HCT116 (cell line): ENCODE measurements at places on chromosomes 5 and 9. TPM values are rescaled to one million over a fixed set of nuclear protein-coding genes. Genes with fewer than 3 reads are reported as not detected.

Gene CFAP77
- total RNA-seq: 0.98 TPM

Gene SPINK4
- total RNA-seq: not detected

Gene PCDHA4
- total RNA-seq: not detected

Gene RASEF
- total RNA-seq: 0.12 TPM

Gene ORM2
- total RNA-seq: 0.59 TPM

Gene SLC36A2
- not detected for total RNA-seq

DNA sequence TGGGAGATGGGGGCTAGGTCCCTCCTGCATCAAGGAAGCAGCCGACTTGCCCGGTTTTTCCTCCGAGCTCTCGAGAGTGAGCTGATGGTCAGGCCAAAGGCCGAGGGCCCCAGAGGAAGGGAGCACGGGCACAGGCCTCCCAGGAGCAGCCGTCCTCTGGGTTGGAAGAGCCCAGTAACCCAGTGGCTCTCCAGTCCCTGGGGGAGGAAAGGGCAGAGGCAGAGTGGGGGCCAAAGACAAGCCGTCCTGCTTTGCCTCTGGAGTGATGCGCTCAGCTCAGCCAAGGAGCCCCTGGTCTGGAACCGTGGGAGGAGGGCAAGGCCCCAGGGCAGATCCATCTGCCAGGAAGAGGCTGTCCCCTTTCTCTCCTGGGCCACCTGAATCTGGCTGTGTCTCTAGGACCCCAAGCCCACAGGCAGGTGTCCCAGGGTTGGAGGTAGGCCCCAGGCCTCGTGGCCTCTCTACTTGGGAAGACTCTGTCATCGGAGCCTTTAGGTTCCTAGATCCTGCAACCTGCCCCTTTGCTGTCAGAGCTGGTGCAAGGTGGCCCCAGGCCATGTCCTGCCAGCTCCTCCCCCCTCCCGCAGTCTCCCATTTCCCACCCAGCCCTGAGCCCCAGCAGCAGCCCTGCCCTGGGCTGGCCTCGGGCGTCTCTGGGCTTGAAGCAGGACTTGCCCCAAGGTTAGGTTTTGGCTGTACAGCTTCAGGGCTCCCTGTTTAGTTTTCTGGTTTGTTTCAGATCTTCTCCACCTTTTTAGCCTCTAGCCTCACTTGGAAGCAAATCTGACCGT is 224.1 kb downstream of the CACNA1B start:
- no peak for DNase-seq

GRCh38 chr9:125380406-125380805 is 118.8 kb downstream of the GAPVD1 start:
- no peak for DNase-seq

- no peak for DNase-seq
These were observed 2.0 kb downstream of the MZB1 start for GRCh38 chr5:139387611-139388197.

DNA sequence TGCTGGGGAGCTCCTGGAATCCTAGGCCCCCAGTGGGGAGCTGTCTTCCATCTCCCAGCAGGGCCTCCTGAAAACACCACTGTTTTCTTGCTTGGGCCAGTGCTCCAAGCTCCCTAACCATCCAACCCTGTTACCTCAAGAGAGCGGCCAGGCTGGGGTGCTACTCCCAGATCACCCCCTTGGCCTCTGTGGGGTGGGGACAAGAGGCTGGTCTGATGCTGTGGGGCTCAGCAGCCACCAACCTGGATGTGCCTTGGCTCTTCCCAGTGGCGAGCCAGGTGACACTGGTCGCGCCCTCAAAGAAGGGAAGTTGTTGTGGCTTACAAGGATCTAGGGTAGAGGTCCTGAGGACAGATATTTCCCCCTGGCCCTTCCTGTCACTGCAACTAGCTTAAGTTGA is 49.0 kb downstream of the SECISBP2 start:
- DNase-seq: no peak

DNA sequence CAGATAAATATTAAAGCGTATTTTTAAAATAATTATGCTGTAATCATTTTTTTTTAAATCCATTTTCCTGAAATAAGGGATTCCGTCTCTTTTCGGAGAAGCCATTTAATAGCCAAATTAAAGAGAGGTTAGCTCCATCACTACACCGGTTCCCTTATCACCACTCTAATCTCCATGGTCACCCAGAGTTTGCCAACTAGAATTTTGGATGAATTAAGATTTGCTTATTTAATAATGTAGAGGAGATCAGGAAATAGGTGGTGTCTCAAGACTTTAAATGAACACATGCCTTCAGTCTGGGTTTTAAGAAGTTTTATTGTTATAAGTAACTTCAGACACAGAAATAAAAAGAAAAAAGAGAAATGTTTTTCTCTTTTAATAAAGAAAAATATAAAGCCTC is 151.7 kb downstream of the TTC39B start:
- no peak for DNase-seq

DNA sequence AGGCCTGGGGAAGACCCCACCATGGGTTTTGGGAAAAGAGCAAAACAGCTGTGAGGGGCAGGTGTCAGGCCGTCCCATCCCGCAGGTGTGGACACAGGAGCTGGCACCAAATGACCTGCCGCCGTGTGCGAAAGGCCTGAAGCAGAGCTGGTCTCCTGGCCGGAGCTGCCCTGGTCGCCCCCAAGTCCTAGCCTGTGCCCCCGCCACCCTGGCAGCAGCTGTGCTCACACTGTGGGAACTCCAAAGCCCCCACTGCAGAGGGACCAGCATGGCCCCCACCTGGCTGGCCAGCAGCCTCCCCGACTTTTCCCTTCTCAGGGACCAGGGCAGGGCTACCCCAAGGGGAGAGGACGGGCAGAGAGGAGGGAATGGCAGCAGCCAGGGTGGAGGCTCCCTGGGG is 88.4 kb downstream of the KCNT1 start:
- DNase-seq: no peak

- DNase-seq: no peak
These were observed 31.1 kb downstream of the RASA1 start for GRCh38 chr5:87298692-87299362.

DNA sequence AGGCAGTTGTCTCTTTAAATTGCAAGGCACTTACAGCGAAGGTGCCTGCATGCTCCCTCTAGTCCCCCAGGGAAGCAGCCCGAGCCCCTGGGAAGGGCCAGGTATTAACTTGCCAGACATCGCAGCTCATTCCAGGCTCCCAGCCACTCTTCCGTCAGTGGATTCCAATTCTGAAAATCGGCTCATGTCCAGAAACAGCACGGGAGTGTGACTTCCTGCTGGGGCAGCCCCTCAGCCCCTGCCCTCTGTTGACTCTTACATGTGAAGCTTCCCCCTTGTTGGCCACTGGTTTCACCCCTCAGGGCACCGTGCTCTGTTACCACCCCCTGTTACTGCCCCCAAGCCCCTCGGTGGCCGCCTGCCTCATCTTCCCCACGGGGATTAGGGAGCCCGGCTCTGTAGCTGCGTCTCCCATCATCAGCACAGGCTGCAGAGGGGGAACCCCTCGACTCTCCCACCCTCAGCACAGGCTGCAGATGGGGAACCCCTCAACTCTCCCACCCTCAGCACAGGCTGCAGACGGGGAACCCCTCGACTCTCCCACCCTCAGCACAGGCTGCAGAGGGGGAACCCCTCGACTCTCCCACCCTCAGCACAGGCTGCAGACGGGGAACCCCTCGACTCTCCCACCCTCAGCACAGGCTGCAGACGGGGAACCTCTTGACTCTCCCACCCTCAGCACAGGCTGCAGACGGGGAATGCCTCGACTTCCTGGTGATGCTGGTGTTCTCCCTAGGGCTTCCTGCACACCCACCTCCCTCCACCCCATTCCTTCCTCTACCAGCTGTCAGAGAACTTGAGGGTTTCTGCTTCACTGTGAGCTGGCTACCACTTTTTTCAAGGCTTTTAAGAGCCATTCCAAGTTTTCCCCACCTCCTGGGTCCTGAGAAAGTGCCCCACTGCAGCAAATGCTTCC is 11.1 kb upstream of the CACNA1B start:
- DNase-seq: no peak

DNA sequence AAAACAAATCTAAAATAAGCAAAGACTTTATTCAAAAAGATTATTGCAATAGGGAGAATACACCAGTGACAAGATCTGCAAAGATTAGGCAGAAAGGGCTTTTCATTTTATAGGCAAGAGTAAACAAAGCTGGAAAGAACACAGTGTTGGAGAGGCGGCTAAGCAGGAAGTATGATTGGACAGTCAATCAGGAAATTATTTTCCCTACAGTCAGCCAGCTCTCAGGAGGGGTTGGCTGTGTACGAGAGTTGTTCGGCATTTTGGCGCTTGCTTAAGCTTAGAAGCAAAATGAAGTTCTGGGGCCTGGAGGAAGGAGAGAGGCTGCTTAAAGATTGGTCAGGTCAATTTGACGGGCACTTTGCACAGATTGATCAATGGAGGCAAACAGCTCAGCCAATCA is 1030.5 kb downstream of the TLE4 start:
- no peak for DNase-seq

- no peak for DNase-seq
These were observed 300.5 kb downstream of the NR2F1-AS1 start for GRCh38 chr5:93280518-93280917.

DNA sequence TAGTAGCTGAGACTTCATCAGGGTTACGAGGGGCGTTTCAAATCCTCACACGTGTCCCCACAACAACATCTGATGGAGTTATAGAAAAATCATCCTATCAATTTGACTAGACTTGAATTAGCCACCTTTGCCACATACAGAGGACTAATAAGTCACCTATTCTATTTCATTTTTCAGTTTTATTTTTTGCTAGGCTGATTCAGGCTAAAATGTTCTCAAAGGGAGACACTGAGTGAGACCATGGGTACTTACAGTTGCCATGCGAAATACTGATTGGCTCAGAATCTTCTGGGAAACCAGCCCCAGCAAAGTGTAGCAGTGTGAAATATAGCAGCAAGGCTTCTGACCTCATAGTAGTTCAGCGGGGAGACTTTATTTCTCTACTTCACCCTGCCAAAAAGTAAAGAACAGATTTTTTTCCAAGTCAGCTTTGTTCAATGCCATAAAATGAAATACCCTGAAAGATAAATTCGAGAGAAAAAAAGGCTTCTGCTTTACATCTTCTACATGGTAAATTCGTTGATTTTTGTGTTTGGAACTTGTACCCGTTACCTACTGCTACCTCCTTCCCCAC is 69.9 kb downstream of the SEMA6A start:
- DNase-seq: no peak

DNA sequence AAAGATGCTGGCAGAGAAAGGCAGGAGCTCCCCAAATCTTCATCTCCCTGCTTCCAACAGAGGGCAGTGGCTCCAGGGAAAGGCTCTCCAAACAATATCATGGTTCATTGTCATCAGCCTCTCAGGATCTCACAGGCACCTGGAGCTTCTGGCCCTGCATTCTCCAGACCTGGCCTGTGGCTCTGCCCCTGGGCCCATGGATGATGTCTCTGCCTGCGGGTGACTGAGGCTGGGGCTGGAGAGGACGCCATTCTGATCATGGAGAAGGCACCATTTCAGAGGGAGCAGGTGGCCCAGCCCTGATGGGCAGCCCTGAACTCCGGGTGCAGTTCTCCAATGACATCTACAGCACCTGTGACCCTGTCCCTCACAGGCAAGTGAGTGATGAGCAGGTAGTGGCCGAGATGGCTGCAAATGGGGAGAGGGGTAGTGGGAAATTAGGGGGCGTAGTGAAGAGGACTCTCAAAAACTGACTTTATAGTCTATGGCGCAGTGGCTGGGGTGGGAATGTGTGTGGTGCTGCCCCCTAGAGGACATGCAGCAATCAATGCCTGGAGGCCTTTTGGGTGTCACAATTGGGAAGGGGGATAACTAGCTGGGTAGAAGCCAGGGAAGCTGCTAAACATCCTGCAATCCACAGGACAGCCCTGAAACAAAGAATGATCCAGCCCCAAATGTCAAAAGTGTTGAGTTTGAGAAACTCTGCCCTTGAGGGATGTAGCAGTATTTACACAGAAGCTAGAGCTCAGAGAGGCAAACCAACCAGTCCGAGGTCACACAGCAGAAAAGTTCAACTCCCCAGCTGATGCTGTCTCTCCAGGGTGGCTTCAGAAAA is 3.2 kb downstream of the SH3PXD2B start:
- no peak for DNase-seq

DNA sequence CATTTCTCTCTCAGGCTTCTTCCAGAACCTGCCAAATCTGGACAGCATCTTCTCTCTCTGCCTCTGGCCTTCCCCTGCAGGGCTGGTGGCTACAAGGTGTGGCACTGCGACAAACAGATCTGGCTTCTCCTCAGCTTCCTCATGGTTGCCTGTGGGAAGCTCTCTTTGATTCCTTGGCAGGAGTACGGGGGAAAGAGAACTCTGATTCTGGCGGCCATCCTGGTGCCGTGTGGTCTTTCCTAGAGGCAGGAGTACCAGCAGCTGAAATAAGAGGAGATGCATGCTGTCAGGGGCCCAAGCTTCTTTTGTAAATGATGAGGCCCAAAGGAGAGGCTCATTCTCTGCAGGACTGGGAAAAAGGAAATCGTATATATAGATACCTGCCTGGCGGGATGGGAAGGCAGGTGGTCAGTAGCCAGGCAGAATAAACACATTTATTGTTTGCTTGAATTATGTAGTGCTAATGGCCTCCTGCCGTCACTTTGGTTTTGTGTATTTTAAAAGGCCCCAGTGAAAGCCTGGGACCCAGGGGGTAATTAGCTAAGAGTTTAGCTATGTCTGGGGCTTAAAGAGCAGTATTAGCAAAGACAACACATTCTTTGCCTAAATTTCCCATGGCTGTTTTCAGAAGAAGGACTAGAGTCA is at the start of gene CER1:
CER1 (minus strand) TSS at position 343 of the 645 bp plus-strand sequence; CDS start at position 282, 61 bp downstream.
- DNase-seq: no peak

GRCh38 chr9:6414247-6414641 is 1.2 kb downstream of the UHRF2 start:
- DNase-seq: no peak
